Natural killer cell (primary cell): ENCODE measurements at places on chromosomes 3 and 15. TPM values are rescaled to one million over a fixed set of nuclear protein-coding genes. Genes with fewer than 3 reads are reported as not detected.

NGRN gene
- 33.4 TPM for total RNA-seq

RTP3 gene
- not detected for total RNA-seq

LRCH3 gene
- total RNA-seq = 68.1 TPM

CHL1 gene
- total RNA-seq = not detected

FRMD5 gene
- total RNA-seq = not detected

ZNF80 gene
- 2.1 TPM for total RNA-seq

CPNE4 gene
- total RNA-seq = not detected

SERPINI2 gene
- not detected for total RNA-seq

TEX55 gene
- total RNA-seq = not detected

TMEM40 gene
- 6.5 TPM for total RNA-seq
